ENCODE measurements at places on chromosomes 2 and 18.

DNA sequence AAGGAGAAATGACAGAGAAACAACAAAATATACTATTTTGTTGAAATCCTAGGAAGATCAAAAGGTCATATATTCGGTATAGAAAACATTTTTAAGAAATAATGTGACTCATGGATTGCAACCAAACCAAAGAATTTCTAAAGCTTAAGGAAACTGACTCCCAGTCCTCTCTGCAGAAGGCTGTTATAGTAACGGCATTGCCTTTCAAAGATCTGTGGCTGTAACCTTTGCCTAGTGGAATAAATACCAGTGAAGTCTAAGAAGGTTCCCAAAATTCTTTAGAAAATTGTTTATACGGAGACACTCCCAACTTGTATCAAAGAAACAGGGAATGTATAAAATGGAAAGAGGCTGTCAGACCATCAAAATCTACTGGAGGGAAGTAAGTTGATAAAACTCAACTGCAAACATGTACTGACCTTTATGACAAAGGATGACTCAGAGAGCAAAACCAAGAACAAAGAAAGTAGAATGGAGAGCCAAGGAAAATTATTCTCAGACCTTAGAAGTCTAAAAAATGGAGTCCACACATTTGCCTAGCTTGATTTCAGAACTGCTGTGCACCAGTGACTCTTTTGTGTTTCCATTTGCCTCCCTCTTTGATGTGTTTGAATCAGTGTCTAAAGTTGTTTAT is 48.6 kb upstream of the FSIP2 start:
- no peak for DNase-seq

GRCh38 chr18:58038063-58038462 is 6.0 kb upstream of the NEDD4L start:
- DNase-seq = no peak

- DNase-seq = no peak
These were observed 44.5 kb downstream of the PDIA6 start for GRCh38 chr2:10768063-10768507.

DNA sequence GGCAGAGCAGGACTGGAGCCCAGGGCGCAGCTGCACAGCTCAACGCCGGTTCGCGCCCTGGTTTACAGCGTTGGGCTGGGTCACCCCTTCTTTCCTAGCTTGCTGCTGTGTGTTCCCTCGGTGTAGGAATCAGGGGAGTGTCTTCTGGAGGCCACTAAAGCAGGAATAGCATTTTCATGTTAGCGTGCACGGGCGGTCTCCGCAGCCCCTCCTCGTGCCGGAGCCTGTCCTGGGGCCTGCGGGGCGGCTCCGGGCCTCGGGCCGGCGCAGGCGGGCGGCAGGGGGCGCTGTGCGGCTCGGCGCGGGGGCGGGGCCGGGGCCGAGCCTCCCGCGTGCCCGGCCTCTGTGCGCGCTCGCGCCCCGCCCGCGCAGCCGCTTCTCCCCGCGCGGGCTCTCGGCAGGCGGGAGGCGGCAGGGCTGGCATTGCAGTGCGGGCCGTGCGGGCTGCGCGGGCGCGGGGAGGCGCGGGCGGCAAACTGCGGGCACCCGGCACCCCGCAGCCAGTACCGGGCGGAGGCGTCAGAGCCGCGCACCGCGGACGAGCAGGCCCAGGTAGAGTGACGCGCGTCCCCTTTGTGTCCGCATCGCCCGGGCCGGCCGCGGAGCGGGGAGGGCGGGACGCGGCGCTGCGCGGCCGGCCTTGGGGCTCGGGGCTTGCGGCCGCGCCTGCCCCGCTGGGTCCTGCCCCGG is at the start of gene RNF144A:
Gene RNF144A, plus strand, starts transcription at position 342 of the 690 bp plus-strand sequence. CDS start 79,515 bp downstream, outside the sequence.
- peak; percentile 75 for DNase-seq

GRCh38 chr2:144382849-144383248 is 137.1 kb downstream of the ZEB2 start:
- peak; percentile 35 for DNase-seq

DNA sequence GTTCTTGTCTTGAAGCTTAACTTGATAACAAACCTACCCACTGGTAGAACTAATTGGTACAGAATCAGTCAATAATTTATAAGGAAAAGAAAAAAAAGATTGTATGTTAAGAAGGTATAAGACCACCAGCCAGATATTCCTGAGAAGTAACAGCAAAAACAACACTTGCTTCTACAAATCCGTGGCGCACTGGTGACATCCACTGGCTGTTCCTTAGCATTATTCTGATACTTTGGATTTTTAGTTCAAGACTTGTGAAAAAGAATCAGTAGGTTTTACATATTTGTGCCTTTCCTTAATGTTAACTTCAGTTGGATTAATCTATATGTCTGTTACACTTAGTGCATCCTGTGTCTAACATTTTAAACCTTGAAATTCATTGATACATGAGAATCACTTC is 141.8 kb downstream of the GRB14 start:
- DNase-seq = no peak

DNA sequence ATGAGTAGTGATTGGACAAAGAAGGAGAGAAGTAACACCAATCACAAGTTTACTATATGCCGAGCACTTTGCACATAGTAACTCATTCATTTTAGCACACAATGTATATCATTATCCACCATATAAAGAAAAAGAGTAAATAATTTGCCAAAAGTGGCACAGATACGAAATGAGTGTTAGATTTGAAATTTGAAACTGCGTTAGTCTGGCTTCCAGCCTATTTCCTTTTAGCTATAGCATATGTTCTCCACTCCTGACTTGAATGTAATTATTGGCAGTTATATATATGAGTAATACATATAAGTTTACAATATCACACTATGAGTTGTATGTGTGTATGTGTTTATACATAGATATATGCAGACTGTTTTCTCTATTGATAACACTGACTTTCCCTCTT is 98.6 kb downstream of the NOL4 start:
- DNase-seq = no peak

DNA sequence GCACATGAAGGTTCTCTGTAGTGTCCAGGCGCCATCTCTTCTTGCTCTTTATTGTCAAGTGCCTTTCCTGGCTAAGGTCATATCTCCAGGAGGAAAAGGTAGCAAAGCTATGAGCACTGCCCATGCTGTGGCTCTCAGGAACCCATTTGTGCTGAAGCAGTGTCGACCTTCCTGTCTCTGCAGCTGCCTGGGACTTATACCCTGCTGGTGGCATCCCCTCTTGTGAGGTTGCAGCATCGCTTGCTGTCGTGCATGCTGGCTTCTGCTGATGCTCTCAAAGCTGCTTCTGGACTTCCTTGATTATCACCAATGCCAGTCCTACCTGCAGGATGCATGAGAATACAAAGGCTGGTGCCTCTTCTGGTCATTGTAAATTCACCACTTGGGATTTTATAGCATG is 22.1 kb upstream of the PTPN2 start:
- DNase-seq = no peak

DNA sequence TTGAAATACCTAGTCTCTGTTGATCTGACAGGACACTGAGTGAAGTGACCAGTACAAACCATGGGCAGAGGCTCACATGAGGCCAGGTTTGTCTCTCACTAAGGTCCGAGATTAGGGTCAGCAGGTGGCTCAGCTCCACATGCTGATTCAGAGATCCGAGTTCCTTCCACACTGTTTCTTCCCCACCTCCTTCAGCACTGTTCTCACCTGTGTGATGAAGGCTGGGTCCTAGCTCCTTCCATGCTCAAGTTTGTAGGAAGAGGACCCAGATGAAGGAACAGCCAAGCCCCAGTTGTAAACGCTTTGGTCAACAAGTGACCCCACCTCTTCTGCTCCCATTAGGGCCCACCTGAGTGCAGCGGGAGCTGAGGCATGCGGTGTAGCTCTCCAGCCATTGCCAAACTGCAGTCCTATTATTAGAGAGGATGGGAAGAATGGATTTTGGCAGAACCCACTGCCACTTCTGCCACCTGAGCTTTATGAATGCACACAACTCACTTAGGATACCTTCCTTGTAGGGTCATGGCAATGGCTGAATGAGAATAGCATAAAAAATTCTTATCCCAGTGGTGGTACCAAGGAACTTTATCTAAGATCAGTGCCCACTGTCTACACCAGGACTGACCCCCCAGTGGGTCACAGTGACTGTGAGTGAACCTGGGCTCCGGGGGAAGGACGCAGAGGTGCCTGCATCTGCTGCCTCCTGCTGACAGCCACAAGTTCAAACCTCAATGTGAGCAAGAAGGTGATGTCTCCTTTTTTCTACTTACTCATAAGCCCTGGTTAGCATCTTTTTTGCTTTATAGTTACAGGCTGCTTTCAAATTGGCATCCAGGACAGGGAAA is 324.8 kb upstream of the HS6ST1 start:
- DNase-seq = no peak

DNA sequence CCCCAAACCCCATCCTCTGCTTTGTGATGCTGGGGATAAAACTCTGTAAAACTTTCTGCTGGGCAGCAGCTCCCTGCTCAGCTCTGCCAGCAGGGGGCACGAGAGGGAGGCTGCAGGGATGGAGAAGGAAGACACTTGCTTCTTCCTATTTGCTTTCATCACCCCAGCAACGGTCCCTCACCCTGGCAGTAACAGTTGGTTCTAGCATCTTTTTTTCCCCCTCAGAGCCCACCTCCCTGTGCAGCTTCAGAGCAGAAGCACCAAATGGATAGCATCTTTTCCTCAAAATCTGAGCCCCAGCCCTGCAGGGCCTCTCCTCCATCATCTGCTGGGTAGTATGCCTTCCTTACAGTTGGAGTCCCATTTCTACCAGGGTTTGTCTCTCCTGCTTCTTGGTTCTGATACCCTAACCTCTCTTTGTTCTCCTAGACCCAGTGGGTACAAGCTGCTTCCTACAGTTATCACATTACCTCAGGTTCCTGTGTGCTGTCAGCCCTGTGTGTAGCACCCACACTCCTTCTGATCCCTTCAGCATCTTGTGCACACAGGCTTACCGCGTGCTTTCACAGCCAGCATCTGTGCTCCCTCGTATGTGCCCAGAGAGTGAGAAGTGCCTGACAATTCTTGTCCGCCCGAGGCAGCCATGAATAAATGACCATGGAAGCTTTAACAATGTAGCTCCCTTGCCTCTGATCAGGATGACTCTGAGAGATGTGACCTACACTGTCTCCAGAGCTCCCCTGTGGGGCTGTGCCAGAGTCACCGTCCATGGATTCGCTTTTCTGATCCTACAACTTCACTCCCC is 14.5 kb downstream of the CKAP2L start:
- peak; percentile 65 for DNase-seq

- DNase-seq = no peak
These were observed 587 bp downstream of the MEIS1 start for GRCh38 chr2:66435549-66435875.

DNA sequence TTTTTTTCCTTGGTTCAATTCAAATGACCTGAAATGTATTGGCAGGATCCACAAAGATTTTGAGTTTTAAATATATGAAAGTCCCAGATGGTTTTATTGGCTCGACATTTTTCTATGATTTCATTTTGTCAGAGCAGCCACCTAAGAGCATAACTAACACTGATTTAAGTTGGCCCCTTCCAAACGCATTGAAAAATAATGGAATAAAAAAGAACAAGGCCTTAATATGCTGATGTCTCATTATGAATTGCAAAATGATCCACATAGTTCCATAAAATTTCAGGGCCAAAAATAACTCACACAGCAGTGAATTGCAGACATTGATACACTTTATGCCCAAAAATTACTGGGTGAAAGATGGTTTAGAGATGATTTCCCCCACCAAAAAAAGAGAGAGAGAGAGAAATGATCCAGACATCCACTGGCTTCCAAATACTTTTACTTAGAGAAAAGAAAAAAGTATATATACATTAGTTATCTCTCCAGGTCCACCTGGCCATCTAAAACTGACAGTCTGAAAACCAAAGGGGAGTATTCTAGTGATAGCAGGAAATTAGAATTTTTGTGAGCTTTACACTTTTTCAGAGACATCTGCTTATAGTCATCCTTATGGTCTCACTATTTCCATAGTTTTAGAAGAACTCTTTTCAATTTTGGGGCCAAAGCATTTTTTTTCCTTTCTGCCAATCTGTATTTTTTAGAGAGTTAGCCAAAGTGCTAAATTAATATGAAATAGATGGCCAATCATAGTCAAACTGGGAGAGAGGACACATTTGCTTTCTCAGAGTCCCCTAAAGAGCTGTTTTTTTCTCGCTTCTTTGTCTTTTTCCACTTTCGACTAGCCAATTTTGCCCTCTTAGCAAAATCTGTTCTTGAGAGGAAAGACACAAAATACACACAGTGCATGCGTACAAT is 213.5 kb upstream of the RND3 start:
- DNase-seq = no peak
